ENCODE measurements at places on chromosomes 6 and 20.

- no peak overlapping the region for H3K4me3 ChIP-seq
- no peaks in the 10 kb centered on the region for H3K27me3 ChIP-seq
- DNase-seq = no peak
- no peak overlapping the region for H3K27ac ChIP-seq
Measured at GRCh38 chr20:41228858-41229257, 88.7 kb downstream of the ZHX3 start.

- H3K27me3 ChIP-seq = no peaks in the 10 kb centered on the region
- H3K36me3 ChIP-seq = no peaks in the 10 kb centered on the region
- peaks cover 12% of the 10 kb centered on the region for H3K4me1 ChIP-seq
- no peak for DNase-seq
- H3K4me3 ChIP-seq = peak overlapping the region; percentile 97
Measured at GRCh38 chr6:122400462-122401089, 1.1 kb downstream of the HSF2 start.

DNA sequence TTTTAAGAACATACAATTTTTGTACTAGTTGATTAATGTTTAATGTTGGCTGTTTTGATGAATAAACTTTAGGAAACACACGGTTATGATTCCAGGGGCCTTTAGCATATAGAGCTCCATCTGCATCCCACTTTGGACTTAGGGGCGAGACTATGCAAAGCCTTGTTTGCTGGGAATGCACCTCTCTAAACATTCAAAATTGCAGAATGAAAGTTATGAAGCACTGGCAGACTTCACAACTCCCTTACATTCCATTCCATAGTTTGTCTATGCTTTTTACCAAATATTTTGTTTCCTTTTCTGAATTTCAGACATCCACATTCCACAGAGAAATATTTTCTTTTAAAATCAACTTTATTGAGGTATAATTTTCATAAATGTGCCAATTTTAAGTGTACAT, 10.3 kb upstream of the TCP11 start:
- H3K4me3 ChIP-seq = no peak overlapping the region
- H3K36me3 ChIP-seq = no peaks in the 10 kb centered on the region
- no peaks in the 10 kb centered on the region for H3K27me3 ChIP-seq
- H3K27ac ChIP-seq = no peak overlapping the region

- no peaks in the 10 kb centered on the region for H3K27me3 ChIP-seq
- peaks cover 14% of the 10 kb centered on the region for H3K4me1 ChIP-seq
- no peak overlapping the region for H3K4me3 ChIP-seq
- no peak for DNase-seq
- no peak overlapping the region for H3K27ac ChIP-seq
- no peaks in the 10 kb centered on the region for H3K36me3 ChIP-seq
Measured at GRCh38 chr6:109015176-109015575, 79.5 kb downstream of the SESN1 start.

DNA sequence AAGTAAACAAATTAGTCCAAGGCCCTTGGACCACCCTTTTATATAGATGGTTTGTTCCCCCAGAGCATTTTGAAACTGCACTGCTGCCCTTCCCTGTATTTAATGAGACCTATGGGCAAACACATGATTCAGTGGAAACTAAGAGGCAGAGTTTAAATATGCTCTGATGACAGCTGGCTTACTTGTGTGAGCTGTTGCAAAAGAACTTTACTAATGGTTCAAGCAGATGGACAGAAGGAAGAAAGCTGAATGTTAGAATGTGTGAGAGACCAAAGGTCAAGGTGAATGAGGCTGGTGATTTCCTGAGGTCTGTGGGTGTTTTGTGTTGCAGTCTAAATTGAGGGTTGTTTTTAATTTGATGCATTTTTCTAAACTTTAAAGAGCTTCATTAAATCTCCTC, 123.0 kb upstream of the CEP162 start:
- H3K4me1 ChIP-seq = no peaks in the 10 kb centered on the region
- no peak for DNase-seq
- no peaks in the 10 kb centered on the region for H3K36me3 ChIP-seq
- no peak overlapping the region for H3K4me3 ChIP-seq

- H3K36me3 ChIP-seq = peaks cover 20% of the 10 kb centered on the region
- no peak overlapping the region for H3K4me3 ChIP-seq
- no peak overlapping the region for H3K27ac ChIP-seq
- peaks cover 39% of the 10 kb centered on the region for H3K4me1 ChIP-seq
- H3K27me3 ChIP-seq = no peaks in the 10 kb centered on the region
Measured at GRCh38 chr6:34246249-34246562, 2.6 kb downstream of the SMIM29 start.

All from CD14-positive monocyte (primary cell).